GM12878 (cell line): ENCODE measurements at places on chromosomes 5 and 9. TPM values are rescaled to one million over a fixed set of nuclear protein-coding genes. Genes with fewer than 3 reads are reported as not detected.

CACNA1B gene
- 0.03 TPM in 1 of 2 replicates, not detected in the other for total RNA-seq

GPR150 gene
- total RNA-seq: 0.92 and 1.3 TPM in 2 replicates

DMRTA1 gene
- not detected in 2 replicates for total RNA-seq

GCNT1 gene
- 10.0 and 12.5 TPM in 2 replicates for total RNA-seq

BHMT2 gene
- total RNA-seq: not detected in 2 replicates

SCGB3A2 gene
- not detected in 2 replicates for total RNA-seq

DNA sequence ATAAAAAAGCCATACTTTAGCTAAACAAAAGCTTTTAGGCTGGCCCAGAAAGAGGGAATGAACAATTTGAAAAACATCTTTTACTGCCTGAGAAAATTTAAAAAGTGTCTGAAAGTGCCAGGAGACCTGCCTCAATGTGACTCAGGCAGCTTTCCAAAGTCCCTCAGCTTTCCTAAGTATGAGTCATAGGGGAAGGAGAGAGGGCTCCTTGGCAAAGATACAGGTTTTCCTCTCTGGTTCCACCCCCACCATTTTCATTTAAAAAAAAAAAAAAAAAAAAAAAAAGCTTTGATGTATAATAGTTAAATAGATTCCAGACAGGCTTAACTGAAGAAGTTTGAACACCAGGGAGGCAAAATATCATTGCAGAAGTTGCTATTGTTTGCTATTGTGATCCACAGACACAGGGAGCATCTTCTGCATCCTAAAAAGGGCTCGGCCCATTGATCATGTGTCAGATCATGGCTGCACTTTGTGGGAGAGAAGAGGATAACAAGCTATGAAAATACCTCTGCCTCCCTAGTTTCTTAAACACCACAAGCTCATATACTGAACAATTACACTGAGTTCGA, 71.5 kb downstream of the MRPS27 start:
- H3K4me3 ChIP-seq: no peak overlapping the region
- H3K4me1 ChIP-seq: peaks cover 10% of the 10 kb centered on the region; the same call in 1 of the 2 replicates
- H3K36me3 ChIP-seq: peaks cover 3% of the 10 kb centered on the region
- no peaks in the 10 kb centered on the region for H3K27me3 ChIP-seq
- no peak overlapping the region for H3K27ac ChIP-seq

- H3K27ac ChIP-seq: no peak overlapping the region
- no peaks in the 10 kb centered on the region for H3K4me1 ChIP-seq
These were observed 81.5 kb upstream of the ARAP3 start for GRCh38 chr5:141763541-141763940.

DNA sequence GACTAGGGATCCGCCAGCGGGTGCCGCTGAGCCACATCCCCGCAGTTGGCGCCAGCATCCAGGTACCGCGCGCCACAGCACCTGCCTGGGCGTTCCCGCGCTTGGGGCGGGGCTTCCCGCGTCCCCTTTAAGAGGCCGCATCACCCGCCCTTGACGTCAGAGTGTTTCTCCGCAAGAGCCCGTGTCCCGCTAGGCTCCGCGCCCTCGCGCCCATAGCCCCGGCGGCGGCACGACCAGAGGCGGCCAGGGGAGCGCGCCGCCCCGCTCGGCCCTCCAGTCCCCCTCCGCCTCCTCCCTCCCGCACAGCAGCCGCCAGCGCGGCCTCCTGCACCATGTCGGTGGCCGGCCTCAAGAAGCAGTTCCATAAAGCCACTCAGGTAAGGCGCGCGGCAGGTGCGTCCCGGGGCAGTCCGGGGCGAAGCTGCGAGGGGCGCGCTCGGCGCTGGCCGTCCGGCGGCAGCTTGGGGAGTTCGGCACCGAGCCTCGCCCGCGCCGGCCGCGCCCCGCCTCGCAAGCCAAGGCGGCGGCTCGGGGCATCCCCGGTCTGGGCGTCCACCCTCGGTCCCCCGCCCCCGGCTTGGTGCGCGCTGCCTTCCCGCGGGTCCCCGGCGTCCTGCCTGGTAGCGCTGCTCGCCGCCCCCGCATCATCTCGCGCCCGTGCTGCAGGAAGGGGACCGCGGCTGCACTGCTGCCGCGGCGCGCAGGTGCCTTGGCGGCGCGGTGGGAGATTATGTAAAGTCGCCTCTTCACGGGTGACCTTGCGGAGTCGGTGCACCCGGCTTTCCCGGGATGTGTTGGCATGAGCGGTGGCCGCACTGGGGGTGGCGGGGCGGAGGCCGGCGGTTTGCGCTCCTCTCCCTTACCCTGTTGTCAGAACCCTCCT, at the start of gene SH3GL2:
Gene SH3GL2 (plus strand): TSS at position 156 of the 883 bp plus-strand sequence.
- H3K4me1 ChIP-seq: no peaks in the 10 kb centered on the region
- no peak within 1 kb of the TSS for H3K27ac ChIP-seq
- no peak within 1 kb of the TSS for H3K4me3 ChIP-seq
- no peaks in the 10 kb centered on the region for H3K36me3 ChIP-seq
- H3K27me3 ChIP-seq: no peaks in the 10 kb centered on the region
- no peak for DNase-seq

GRCh38 chr9:101449071-101449721, 13.6 kb upstream of the ALDOB start:
- no peaks in the 10 kb centered on the region for H3K4me1 ChIP-seq
- no peak overlapping the region for H3K27ac ChIP-seq
- no peak for DNase-seq
- H3K27me3 ChIP-seq: peaks cover 3% of the 10 kb centered on the region; the same call in 1 of the 2 replicates
- H3K36me3 ChIP-seq: no peaks in the 10 kb centered on the region

GRCh38 chr9:124973807-124974206, 32.9 kb upstream of the GOLGA1 start:
- H3K4me3 ChIP-seq: no peak overlapping the region
- H3K4me1 ChIP-seq: no peaks in the 10 kb centered on the region
- no peaks in the 10 kb centered on the region for H3K27me3 ChIP-seq
- no peak for DNase-seq
- H3K27ac ChIP-seq: no peak overlapping the region
- H3K36me3 ChIP-seq: no peaks in the 10 kb centered on the region

GRCh38 chr5:170097934-170098333, 7.8 kb upstream of the FOXI1 start:
- H3K36me3 ChIP-seq: no peaks in the 10 kb centered on the region
- no peaks in the 10 kb centered on the region for H3K27me3 ChIP-seq
- no peak overlapping the region for H3K27ac ChIP-seq
- DNase-seq: no peak

GRCh38 chr5:178357121-178357521, 124.5 kb upstream of the PHYKPL start:
- no peak overlapping the region for H3K4me3 ChIP-seq
- no peaks in the 10 kb centered on the region for H3K36me3 ChIP-seq
- H3K27ac ChIP-seq: no peak overlapping the region
- no peak for DNase-seq
- H3K27me3 ChIP-seq: no peaks in the 10 kb centered on the region

DNA sequence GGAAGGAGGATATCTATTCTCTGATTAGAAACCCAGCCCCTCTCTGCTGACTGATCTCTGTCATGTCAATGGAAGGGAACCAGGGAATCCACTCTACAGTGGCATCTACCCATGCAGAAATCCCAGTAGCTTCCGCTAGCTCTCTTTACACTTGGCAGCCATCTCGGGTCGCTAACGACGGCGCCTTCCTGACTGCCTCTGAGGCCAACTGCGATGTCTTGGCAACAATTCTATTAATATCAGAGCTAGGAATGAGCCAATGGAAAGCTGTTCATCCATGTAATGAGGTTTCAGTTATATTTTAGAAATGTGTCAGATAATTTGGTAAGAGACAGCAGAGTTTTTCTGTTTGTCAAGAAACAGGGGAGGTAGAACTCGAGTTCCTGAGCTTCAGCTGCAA, 67.6 kb upstream of the ATP10B start:
- no peak overlapping the region for H3K27ac ChIP-seq
- no peaks in the 10 kb centered on the region for H3K36me3 ChIP-seq
- no peak for DNase-seq
- H3K4me3 ChIP-seq: no peak overlapping the region
- no peaks in the 10 kb centered on the region for H3K27me3 ChIP-seq

GRCh38 chr9:77512876-77513275, 135.2 kb downstream of the GNA14 start:
- DNase-seq: no peak
- H3K27me3 ChIP-seq: no peaks in the 10 kb centered on the region
- no peak overlapping the region for H3K27ac ChIP-seq

GRCh38 chr5:8550921-8551320, 682.0 kb downstream of the MTRR start:
- H3K27ac ChIP-seq: no peak overlapping the region
- H3K4me3 ChIP-seq: no peak overlapping the region
- no peaks in the 10 kb centered on the region for H3K27me3 ChIP-seq

DNA sequence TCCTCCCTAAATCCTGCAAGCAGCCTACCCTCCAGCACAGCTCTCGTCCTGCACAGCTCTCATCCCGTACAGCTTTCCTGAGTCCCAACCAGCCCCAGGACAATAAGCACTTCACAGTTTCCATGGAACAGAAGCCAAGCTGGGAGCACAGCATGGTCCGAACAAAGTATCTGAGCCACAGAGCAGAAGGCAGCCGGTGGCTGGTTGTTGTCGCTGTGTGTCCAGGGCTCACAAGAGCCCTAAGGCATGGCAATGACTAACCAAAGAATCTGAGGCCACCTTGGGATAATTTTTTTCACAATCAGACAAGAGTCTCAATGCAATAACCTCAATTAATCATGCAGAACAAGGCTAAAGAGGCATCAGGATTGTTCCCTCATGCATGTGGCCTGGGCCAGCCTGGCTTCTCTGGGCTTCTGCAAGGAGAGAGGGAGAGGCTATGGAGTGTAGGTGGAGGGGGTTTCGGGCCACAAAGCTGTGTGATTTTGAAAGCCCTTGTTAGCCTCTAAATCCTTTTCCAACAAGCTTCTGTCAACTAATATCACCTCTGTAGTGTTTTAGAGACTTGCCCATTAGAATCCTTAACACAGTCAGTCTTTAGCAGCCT, 323.4 kb downstream of the PIK3R1 start:
- no peak overlapping the region for H3K4me3 ChIP-seq
- no peaks in the 10 kb centered on the region for H3K36me3 ChIP-seq
- DNase-seq: no peak
- H3K27me3 ChIP-seq: no peaks in the 10 kb centered on the region; the same call in 1 of the 2 replicates
- H3K4me1 ChIP-seq: 0 out of 2 replicates have a peak, but pooled peaks cover 3% of the 10 kb centered on the region
- no peak overlapping the region for H3K27ac ChIP-seq

DNA sequence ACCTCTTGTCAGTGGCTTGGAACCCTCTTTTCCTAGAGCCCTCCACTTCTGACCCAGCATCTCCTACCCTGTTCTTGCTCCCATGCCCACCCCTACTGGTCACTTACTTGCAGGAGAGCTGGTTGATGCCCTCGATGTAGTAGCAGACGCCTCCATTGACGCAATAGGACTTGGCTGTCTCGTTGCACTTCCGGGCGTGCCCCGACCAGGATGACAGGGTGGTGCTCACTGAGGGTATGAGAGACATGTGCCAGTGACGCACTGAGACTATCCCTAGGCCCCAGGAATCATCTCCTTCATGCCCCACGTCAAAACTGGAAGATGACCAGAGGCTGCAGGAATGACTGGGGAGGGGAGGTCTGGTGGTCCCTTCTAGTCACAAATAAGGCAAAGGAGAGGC, 76.0 kb downstream of the PSD2 start:
- no peaks in the 10 kb centered on the region for H3K4me1 ChIP-seq
- DNase-seq: no peak
- no peak overlapping the region for H3K4me3 ChIP-seq
- H3K27ac ChIP-seq: no peak overlapping the region
- H3K36me3 ChIP-seq: peaks cover 2% of the 10 kb centered on the region
- no peaks in the 10 kb centered on the region for H3K27me3 ChIP-seq
